NCI-H1930 (cell line): ENCODE measurements at places on chromosomes 7 and 10.

- DNase-seq = no peak
Observed at GRCh38 chr10:71842856-71843686, 8.0 kb downstream of the PSAP start.

- no peak for DNase-seq
Observed at GRCh38 chr7:127751490-127752448, 99.8 kb downstream of the SND1 start.

DNA sequence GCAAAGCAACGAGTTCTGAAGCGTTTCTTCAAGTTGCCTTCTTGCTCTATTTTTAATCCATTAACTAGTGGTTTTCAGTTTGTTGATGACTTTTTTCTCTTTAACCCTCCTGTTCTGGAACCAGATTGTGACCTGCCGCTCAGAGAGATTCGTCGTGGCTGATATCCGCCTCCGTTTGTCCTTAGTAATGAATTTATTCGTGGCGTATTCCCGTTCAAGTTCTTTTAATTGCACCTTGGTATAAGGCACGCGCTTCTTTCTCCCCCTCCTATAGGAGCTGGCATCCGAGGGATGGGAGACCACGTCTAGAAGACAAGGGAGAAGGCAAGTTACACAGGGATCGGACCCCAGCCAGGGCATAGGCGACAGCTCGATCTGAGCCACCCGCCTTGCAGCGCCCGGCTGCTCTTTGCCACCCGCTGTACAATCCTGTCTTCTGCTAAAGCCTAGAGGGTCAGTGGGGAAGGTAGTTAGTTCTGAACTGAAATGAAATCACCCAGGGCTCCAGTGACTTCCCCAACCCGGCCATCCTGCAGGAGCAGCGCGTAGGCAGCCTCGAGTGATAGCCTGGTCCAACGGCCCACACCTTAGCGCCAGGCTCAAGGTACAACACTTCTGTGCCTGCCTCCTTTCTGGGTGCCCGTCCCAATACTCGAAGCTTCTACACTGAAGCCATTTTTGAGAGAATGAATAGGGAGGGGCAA lies 1.6 kb downstream of the HOXA13 start:
- no peak for DNase-seq

GRCh38 chr10:7956508-7956907 lies 98.0 kb upstream of the GATA3 start:
- no peak for DNase-seq

- no peak for DNase-seq
Observed at GRCh38 chr7:96614154-96614867, 95.3 kb downstream of the SEM1 start.

- DNase-seq = no peak
Observed at GRCh38 chr10:32790483-32790882, 167.5 kb downstream of the ITGB1 start.

GRCh38 chr7:31948029-31948428 lies 122.2 kb downstream of the PDE1C start:
- no peak for DNase-seq

GRCh38 chr10:103931603-103932002 lies 13.6 kb upstream of the STN1 start:
- DNase-seq = no peak

DNA sequence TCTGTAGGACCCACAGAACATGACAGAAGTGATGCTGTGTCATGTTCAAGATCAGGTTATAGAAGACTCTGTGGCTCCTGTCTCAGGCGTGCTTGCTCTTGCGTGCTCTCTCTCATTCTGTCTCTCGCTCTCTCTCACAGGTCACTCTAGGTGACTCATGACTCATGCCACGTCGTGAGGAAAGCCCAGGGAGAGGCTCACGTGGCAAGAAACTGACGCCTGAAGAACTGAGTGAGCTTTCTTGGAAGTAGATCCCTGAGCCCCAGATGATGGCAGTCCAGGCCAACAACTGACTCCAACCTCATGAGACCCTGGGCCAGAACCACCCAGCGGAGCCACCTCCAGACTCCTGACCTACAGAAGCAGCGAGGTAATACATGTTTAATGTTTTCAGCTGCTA lies 103.3 kb downstream of the DNMBP start:
- DNase-seq = no peak

- DNase-seq = peak; percentile 83
Observed at GRCh38 chr10:123274306-123275135, 120.3 kb downstream of the BUB3 start.

GRCh38 chr7:70360557-70360956 lies 762.3 kb downstream of the AUTS2 start:
- DNase-seq = no peak

DNA sequence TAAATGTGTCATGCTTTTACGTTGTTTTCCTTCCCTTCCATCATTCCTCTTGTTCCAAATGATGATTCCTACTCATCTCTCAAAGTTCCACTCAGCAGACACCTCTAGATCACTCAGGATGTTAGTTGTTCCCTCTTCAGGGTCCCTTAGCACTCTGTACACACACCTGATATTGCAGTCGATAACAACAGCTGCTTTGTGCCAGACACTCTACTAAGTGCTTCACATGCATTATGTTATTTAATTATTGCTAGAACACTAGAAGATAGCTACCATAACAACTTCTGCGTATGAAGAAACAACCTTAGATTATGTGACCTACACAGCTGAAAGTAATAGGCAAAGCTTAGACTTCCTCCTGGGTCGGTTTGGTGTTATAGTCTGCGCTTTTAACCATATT lies 29.6 kb downstream of the PCBD1 start:
- no peak for DNase-seq

DNA sequence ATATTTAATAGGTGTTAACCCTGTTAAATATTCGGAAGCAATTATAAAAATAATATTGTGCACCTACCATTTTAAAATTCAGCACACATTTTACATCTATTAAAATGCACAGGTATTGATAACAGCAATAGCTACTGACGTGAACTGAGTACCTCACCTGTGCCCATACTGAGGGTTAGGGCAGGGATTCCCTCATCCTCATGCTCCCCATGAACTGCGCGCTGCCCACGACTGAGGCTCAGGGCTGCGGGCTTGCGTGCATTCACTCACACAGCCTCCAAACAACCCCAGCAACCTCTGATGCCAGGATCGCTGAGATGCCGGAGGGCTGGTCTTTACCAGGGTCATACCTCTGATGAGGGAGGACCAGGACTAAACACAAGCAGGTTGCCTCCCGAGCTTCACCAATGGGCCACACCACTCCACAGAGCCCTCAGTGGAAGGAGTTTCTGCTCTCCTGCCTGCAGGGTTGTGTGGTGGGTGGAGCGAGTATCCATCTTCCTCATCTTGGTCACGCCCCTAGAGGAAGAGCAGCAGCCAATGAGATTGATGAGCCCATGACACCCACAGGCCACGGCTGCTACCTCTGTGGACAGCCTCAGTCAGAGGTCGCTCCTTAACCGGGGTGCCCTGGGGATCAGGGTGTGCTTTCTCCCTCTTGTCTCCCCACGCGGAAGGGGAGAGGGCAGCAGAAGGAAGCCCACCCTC lies 478.3 kb downstream of the TNS3 start:
- DNase-seq = no peak

DNA sequence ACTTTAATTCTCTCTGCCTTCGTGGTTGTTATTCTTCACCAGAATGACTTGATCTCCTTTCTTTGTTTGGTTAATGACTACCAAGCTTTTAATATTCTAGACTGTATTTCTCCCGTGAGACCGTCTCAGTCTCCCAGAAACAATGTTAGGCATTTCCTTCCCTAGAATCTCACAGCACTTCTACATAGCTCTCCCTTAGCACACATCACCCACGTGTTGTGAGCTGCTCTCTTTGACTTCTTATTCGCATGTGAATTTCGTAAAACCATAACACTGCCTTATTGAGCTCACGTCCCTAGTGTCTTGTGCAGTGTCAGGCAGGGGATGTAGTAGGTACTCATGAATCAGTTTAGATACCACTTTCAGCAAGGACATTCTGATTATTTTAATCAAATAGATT lies 57.5 kb upstream of the MGAM2 start:
- no peak for DNase-seq

- no peak for DNase-seq
Observed at GRCh38 chr10:97399843-97400545, 1.1 kb downstream of the RRP12 start.

DNA sequence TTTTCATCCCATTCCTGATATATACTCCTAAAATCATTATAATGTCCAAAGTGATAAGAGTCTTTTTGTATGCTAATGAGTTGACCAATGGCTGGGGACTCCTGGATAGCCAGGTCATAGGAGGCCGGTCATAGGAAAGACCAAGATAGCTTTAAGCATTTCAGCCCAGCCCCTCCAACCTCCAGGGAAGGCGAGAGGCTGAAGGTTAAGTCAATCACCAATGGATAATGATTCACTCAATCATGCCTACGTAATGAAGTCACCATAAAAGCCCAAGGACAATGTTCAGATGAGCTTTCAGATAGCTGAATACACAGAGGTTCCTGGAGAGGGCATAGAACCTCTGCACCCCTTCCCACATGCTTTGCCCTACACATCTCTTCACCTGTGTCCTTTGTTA lies 75.7 kb downstream of the VWDE start:
- DNase-seq = no peak

DNA sequence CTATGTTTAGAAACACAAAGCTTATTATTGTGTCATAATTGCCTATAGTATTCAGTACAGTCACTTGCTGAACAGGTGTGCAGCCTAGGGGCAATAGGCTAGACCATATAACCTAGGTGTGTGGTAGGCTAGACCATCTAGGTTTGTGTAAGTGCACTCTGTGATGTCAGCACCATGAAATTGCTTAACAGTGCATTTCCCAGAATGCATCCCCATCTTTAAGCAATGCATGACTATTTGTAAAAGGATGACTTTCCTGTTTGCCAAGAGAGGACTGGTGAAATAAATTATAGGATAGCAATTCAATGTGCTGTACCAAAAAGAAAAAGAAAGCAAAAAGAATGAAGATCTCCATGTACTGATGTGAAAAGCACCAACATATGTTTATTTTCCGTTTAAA lies 288.7 kb upstream of the AUTS2 start:
- DNase-seq = no peak

DNA sequence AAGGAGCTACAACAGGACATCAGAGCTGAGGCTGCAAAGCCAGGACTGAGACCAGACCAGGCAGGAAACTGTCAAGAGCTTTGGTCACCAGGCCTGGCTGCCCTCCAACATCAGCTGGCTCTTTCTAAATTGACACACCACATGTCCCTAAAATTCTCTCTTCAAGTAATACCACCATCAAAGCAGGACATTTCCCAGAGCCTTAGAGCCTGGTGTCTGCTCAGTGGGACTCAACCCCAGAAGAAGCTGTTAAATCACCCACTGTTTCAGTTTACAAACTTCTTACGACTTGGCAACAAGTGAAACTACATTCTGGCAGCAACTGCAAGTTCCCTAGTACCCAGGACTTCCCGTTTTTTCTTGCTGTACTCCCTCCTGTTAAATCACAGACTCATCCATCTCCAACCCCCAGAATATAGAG lies 3.8 kb upstream of the IL6 start:
- no peak for DNase-seq

GRCh38 chr7:155983176-155983815 lies 171.0 kb upstream of the SHH start:
- no peak for DNase-seq

GRCh38 chr10:6224781-6225180 lies 22.0 kb downstream of the PFKFB3 start:
- no peak for DNase-seq

DNA sequence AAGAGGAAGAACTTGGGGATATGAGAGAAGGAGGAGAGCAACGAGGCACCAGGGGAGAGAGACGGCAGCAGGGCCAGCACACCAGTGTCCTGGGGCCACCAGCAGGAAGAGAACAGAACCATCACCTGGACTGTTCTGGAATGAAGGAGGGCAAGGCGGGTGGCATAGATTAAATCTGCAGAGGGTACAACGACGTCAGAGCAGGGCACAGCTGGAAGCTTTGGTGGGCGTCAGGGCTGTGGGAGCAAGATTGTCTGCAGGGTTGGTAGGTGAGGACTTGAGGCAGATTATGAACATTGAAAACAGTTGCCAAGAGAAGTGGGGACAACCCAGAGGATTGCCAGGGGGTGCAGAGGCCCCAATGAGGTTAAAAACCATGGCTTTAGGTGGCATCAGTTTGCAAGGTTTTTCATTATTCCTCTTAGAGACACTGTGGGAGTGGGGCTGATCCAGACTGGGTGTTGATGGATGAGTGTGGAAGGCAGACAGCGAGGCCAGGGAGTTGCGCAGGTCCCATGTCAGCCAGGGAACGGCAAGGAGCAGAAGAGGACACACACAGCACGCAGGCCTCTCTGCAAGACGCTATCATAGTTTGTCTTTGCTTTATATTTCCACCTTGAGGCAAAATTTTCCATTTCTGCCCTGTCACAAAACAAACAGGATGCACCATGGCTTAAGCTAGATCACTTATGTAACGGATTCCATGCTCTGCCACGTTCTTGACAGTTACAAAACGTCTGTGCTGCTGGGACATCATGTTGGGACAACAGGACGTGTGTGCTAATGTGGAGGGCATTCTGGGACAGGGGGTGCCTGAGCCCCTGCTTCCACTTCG lies 52.5 kb upstream of the LEP start:
- DNase-seq = no peak

DNA sequence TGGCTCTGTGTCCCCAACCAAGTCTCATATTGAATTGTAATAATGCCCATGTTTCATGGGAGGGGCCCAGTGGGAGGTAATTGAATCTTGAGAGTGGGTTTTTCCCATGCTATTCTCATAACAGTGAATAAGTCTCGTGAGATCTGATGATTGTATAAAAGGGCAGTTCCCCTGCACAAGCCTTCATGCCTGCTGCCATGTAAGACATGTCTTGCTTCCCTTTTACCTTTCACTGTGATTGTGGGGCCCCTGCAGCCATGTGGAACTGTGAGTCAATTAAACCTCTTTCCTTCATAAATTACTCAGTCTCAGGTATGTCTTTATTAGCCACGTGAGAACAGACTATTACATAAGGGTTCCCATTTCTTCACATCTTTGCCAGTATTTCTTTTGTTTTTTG lies 97.1 kb upstream of the CPXM2 start:
- no peak for DNase-seq

GRCh38 chr10:2300231-2300630 lies 562.9 kb upstream of the ADARB2 start:
- no peak for DNase-seq

DNA sequence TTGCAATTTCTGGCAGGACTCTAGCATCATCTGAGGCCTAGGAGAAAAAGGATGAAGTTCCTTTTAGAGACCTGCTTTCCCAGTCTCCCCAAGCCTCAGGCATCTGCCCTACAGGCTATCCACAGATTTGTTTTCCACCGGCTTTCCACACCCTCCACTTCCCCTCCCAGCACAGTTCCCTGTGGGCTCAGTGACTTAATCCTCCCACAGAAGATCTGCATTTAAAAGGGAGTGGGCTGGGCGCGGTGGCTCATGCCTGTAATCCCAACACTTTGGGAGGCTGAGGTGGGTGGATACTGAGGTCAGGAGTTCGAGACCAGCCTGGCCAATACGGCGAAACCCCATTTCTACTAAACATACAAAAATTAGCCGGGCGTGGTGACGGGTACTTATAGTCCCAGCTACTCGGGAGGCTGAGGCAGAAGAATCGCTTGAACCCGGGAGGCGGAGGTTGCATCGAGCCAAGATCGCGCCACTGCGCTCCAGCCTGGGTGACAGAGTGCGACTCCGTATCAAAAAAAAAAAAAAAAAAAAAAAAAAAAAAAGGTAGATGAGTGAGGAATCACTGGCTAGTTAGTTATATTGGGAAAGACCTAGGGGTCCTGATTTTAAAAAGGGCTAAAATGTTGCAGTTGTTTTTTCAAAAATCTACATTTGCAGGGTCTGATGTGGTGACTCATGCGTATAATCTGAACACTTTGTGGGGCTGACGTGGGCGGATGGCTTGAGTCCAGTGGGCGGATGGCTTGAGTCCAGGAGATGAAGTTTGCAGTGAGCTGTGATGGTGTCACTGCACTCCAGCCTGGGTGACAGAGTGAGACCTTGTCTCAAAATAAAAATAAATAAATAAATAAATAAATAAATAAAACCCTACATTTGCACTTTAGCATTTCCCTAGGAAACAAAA lies 119.5 kb downstream of the BAMBI start:
- no peak for DNase-seq
